ENCODE measurements at places on chromosomes 11 and 22.
A peak's percentile ranks its signal among the peaks of the same experiment; 100 is the strongest.

DNA sequence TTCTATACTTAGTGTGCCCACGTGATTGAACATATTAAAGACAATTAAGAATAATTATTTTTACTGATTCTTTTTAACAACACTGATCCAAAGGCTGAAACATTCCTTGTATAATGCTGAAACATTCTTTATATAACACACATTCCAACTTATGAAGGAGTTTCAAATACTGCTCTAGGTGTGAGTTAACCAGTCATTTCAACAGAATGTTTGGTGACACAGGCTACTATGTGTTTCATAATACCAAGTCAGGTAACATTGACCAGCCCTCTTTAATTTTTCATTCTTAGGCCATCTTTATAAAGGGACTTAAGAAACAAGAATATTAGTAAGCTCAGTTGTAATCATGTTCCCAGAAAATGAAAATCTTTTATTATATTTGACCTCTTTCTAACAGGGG, 136.6 kb downstream of the ELP4 start:
- DNase-seq: no peak
- no peak overlapping the region for H3K27ac ChIP-seq
- no peaks in the 10 kb centered on the region for H3K27me3 ChIP-seq
- no peaks in the 10 kb centered on the region for H3K36me3 ChIP-seq
- H3K4me1 ChIP-seq: peaks cover 11% of the 10 kb centered on the region

DNA sequence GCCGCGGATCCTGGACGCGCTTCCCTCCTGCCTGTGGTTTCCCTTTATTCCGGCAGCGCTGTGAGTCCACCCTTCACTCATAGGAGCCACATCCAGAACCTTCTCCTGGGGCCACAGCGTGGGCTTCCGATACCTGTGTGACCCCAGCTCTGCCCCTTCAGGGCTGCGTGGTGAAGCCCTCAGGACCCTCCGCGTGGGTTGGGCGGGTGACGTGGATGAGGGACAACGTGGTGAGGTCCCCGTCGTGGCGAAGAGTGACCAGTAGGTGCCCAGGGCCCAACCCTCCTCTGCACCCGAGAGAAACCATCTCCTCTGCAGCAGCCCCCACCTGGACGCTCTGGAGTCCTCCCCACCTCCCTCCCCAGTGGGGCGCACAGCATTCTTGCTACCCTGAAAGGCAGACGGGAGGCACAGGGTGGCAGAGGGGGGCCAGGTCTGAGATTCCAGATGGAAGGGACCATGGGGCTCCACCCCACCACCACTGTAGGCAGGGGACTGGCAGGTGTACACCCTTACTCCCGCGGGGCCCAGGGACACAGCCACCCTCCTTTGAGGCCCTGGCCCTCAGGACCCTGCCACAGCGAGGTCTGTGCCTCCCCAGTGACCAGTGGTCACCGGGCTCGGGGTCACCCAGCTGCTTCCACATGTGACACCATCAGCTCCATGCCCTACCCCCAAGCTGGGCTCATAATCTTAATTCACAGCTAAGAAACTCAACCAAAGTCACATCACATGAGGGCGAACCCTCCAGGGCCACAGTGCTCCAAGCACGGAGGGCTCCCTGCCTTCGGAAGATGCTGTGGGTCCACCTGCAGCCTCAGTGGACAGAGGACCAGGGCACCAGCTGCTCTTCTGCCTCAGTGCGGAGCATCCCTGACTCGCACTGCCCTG, 3.4 kb upstream of the ZBED4 start:
- H3K4me3 ChIP-seq: peak overlapping the region; percentile 37
- H3K36me3 ChIP-seq: no peaks in the 10 kb centered on the region
- DNase-seq: no peak
- no peak overlapping the region for H3K27ac ChIP-seq

DNA sequence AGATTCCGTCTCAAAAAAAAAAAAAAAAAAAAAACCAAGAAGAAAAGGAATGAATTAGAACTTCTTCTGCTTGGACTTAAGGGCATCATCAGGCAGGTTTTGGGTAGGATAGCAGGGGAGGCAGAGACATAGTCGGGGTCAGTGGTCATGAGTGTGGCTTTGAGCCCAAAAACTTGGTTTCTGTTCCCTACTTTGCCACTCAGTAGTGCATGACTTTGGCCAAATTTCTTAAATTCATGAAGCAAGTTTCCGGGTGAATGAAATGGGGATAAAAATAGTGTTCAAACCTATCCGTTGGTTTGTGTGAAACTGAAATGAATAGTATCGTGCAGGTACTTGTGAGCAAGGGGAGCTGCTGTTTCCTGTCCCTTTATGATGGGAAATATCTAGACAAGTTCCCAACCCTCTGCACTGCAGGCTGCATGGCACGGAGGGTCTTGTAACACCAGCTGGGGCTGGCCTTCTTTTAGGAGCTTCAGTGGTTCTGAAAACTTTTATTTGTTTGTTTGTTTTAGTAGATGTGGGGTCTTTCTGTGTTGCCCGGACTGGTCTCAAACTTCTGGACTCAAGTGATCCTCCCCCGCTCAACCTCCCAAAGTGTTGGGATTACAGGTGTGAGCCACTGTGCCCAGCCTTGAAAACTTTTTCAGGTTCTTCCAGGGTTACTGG, 18.4 kb downstream of the NEAT1 start:
- no peaks in the 10 kb centered on the region for H3K4me1 ChIP-seq
- no peak overlapping the region for H3K4me3 ChIP-seq
- no peak for DNase-seq
- peaks cover 26% of the 10 kb centered on the region for H3K36me3 ChIP-seq

DNA sequence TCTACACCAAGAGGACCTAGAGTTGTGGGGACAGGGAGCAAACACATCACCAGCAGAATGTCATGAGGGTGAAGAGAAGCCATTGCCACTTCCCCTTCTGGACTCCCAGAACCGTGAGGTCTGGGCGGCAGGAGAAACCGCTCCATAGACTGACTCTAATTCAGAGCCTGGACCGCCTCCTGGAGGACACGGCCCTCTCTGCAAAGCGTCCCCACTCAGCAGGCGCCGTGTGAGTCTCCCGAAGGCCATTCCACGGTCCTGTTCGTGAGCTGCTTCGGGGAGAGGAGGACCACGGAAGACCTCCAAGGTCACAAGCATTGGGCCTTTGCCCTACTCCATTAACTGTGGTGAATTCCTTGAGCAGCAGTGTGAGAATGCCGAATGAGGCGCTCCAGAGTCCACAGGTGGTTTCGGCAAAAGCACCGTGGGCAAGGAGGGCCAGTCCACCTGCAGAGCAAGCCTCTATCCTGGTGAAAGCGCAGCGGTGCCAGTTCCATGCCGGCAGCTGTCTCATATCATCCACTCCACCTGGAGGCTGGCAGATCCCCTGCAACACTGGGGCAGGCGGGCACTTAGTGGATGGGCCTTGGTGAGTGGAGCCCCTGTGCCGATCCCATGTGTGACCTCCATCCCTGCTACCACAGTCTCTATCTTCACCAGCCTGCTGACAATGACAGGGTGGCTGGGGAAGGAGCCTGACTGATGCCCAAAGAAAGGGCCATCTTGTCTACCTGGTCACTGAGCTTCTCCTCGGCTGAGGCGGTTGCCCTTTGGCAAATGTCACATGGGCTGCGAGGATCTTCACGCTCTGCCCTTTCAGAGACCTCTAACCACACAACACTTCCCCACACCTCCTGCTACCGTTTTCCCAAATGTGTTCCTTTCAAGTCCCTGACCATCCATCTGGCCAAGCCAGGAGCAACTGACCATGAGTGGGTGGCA, 7.5 kb downstream of the C11orf21 start:
- H3K4me3 ChIP-seq: no peak overlapping the region
- H3K36me3 ChIP-seq: no peaks in the 10 kb centered on the region
- no peak for DNase-seq
- H3K27me3 ChIP-seq: no peaks in the 10 kb centered on the region

DNA sequence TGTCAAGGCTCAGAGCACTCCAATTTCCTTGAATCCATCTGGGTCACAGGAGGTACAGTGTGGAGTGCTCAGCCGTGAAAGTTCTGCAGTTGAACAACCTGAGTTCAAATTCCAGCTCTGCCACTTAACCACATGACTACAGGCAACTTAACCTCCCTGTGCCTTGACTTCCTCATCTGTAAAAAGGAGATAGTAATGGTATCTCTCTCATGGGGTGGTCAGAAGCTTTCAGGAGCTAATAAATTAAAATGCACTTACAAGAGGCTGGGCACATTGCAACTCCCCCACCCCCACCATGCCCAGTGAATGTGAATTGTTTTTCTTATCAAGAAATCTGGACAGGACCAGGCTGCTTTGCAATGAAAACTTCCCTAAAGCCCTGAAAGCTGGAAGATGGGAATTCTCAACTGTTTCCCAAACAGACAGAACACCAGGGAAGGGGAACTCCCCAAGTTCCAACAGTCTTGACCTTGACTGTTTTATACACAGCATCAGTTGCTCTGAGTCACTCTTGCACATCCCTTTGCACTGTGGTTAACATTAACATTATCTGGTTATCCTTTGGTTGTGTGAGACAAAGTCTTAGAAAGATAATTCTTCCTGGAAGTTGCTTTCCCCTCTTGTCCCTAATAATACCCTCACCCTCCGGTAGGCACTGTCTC, 137.0 kb downstream of the SLC1A2 start:
- no peak overlapping the region for H3K27ac ChIP-seq
- H3K36me3 ChIP-seq: no peaks in the 10 kb centered on the region
- H3K4me1 ChIP-seq: no peaks in the 10 kb centered on the region
- DNase-seq: no peak
- H3K4me3 ChIP-seq: no peak overlapping the region

GRCh38 chr22:27892064-27892463, 27.0 kb downstream of the PITPNB start:
- no peak overlapping the region for H3K27ac ChIP-seq
- DNase-seq: no peak
- H3K27me3 ChIP-seq: no peaks in the 10 kb centered on the region
- peaks cover 16% of the 10 kb centered on the region for H3K4me1 ChIP-seq
- H3K36me3 ChIP-seq: peaks cover 70% of the 10 kb centered on the region
- H3K4me3 ChIP-seq: no peak overlapping the region

DNA sequence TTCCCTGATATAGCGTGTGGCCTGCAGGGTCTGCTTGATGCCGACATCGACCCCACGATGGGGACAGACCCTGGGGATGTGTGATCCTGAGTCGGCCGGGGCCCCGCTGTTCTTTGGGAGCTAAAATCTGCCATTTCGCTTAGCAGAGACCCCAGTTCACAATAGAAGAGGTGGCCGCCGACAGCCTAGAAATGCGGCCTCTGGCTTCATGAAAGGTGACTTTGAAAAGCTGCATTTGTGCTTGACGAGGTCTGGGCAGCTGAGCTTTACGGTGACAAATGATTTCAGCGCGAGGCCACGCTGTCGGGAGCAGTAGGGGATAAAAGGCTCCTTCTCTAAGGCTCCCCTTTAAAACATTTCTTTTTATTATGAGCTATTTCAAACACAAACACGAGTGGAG, 71.7 kb downstream of the RPS6KA4 start:
- no peaks in the 10 kb centered on the region for H3K4me1 ChIP-seq
- DNase-seq: no peak
- no peaks in the 10 kb centered on the region for H3K36me3 ChIP-seq
- H3K4me3 ChIP-seq: no peak overlapping the region
- H3K27me3 ChIP-seq: no peaks in the 10 kb centered on the region

GRCh38 chr22:22684580-22685561, 40.5 kb downstream of the GGTLC2 start:
- no peak for DNase-seq
- no peaks in the 10 kb centered on the region for H3K4me1 ChIP-seq
- no peak overlapping the region for H3K27ac ChIP-seq
- H3K27me3 ChIP-seq: peaks cover 2% of the 10 kb centered on the region

GRCh38 chr11:71252770-71253730, 673 bp upstream of the SHANK2 start:
- H3K36me3 ChIP-seq: no peaks in the 10 kb centered on the region
- peaks cover 67% of the 10 kb centered on the region for H3K27me3 ChIP-seq
- peak overlapping the region; percentile 36 for H3K4me3 ChIP-seq
- peaks cover 3% of the 10 kb centered on the region for H3K4me1 ChIP-seq

- peak overlapping the region; percentile 76 for H3K27ac ChIP-seq
- H3K4me1 ChIP-seq: peaks cover 15% of the 10 kb centered on the region
- H3K36me3 ChIP-seq: no peaks in the 10 kb centered on the region
- no peaks in the 10 kb centered on the region for H3K27me3 ChIP-seq
- H3K4me3 ChIP-seq: peak overlapping the region; percentile 83
- peak; percentile 60 for DNase-seq
Measured at GRCh38 chr11:75815345-75816168, 547 bp downstream of the UVRAG start.

- no peak overlapping the region for H3K27ac ChIP-seq
- peaks cover 5% of the 10 kb centered on the region for H3K4me1 ChIP-seq
- no peak for DNase-seq
- H3K27me3 ChIP-seq: no peaks in the 10 kb centered on the region
Measured at GRCh38 chr22:33073989-33074418, 15.8 kb upstream of the SYN3 start.

GRCh38 chr22:23202812-23203451, 22.6 kb downstream of the BCR start:
- no peaks in the 10 kb centered on the region for H3K27me3 ChIP-seq
- DNase-seq: no peak
- H3K27ac ChIP-seq: no peak overlapping the region
- no peaks in the 10 kb centered on the region for H3K4me1 ChIP-seq
- H3K4me3 ChIP-seq: no peak overlapping the region

- DNase-seq: peak; percentile 74
- no peaks in the 10 kb centered on the region for H3K27me3 ChIP-seq
- no peak overlapping the region for H3K4me3 ChIP-seq
- no peak overlapping the region for H3K27ac ChIP-seq
Measured at GRCh38 chr11:35083431-35084238, 55.3 kb upstream of the CD44 start.

DNA sequence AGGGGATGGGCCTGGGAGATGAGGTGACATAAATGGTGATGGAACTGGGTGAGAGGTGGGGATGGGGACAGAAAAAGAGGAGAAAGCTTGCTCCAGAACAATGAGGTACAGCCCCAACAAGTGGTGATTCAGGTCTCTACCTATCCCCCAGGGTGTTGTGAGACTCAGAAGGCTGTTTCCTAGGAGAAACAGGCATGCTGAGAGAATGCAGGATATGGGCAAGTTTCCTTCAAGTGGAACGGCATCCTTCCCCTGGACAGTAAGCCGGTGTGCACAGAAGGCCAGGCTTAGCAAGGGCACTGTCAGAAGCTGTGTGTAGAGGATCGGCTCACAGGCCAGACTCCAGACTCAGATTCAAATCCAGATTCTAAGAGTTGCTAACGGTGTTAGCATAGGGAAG, 34.1 kb upstream of the CRTAM start:
- no peaks in the 10 kb centered on the region for H3K27me3 ChIP-seq
- no peak overlapping the region for H3K27ac ChIP-seq
- no peak overlapping the region for H3K4me3 ChIP-seq
- no peaks in the 10 kb centered on the region for H3K36me3 ChIP-seq

GRCh38 chr11:81211050-81211449, 1522.6 kb downstream of the FAM181B start:
- no peaks in the 10 kb centered on the region for H3K36me3 ChIP-seq
- H3K27me3 ChIP-seq: no peaks in the 10 kb centered on the region
- no peak overlapping the region for H3K27ac ChIP-seq
- no peak for DNase-seq

DNA sequence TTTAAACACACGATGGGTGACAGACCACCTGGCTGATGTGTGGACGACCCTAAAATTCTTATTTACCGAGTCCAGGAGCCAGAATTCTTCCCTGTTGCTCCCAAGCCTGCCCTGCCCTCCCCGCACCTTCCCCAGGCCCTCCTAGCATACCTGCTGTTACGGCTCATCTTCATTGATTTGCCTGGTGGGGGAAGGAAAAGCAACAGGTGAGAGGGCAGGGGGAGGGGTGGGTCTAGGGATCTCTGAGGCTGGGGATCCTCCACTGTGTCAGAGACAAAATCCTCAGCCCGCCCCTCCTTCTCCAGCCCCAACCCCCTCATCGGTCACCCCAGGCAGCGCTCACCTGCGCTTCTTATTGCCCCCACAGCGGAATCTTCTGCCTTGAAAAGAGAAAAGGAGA, 4.0 kb downstream of the FXYD2 start:
- no peak for DNase-seq
- no peak overlapping the region for H3K4me3 ChIP-seq
- H3K27me3 ChIP-seq: no peaks in the 10 kb centered on the region

All from A673 (cell line).